Heart right ventricle (tissue), 16 donors: ENCODE measurements at places on chromosomes 1 and 21. TPM values are rescaled to one million over a fixed set of nuclear protein-coding genes. Genes with fewer than 3 reads are reported as not detected.

DNA sequence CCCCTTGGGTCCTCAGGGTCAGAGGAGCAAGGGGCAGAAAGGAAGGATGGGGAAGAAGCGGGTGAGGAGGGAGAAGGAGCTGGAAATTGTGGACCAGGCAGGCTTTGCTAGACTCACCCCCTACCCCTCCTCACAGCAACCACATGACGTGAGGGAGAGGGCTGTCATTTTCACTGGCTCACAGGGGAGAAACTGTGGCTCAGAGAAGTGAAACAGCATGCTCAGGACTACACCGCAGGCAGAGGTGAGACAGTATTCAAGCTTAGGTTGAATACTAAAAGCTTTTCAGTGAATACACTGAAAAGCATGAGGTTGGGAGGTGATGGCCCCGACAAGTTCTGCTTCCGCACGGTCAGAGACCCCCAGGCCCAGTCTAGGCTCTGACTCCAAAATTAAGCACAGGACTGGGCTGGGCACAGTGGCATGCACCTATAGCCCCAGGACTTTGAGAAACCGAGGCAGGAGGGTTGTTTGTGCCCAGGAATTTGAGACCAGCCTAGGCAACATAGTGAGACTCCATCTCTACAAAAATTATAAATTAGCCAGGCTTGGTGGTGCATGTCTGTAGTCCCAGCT lies 1.2 kb upstream of the CLEC20A start:
- DNase-seq: no peak

GRCh38 chr1:225944951-225945350 lies 3.9 kb upstream of the LEFTY2 start:
- no peak for DNase-seq

GRCh38 chr1:245990315-245991022 lies 516.6 kb downstream of the SMYD3 start:
- no peak for DNase-seq

- DNase-seq: no peak
These were observed 473.8 kb upstream of the PKN2 start for GRCh38 chr1:88210103-88210787.

DNA sequence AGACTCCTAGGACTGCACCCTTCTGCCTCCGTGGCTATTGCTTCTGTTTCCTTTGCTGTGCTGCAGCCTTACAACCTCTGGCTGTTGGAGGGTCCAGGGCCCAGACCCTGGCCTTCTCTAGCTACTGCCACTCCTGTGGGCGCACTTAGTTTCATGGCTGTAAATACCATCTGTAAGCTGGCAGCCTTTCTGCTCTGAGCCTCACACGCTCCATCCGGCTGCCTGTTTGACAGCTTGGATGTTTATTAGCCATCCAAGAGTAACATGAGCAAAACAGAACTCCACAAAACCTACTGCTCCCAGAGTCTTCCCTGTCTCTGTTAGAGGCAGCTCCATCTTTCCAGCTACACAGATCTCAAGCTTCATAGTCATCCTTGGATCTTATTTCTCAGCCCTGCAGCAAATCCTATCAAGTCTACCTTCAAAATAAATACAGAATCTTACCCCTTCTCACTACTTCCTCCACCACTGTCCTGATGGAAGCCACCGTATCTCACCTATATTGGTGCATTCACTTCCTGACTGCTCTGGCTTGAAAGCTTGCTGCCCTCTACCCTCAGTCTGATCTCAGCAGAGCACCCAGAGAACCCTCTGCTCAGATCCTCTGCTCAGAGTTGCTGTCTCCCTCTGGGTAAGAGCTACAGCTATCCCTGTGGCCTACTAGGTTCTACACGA lies 19.1 kb downstream of the SLC25A33 start:
- no peak for DNase-seq

DNA sequence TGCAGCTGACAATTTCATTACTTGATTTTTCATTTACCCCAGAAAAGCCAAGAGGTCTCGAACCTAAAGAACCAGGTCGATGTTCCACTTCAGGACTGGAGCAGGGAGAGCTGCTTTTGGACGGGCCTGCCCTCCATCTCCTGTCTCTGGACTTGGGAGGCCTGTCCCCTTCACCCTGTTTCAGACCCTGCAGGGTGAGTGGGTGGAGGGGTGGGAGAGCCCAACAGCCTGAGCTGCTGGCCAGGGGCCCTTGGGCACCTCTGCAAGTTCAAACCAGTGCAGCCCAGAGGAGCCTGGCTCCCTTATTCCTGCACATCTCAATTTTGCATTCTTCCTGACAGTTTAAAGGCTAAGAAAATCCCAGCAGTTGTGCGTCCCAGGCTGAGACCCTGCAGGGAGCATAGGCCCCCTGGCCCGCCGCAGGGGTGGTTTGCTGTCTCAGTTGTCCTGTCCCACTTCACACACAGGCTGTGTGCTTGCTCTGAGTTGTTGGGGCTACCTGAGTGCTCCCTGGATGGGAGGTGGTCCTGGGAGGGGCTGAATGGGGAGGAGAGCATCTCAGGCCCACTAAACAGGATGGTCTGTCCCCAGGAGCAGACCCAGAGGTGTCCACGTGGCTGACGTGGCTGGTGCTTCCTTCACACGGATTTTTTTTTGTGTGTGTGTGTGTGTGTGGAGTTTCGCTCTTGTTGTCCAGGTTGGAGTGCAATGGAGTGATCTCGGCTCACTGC lies 443.7 kb downstream of the PTPRU start:
- no peak for DNase-seq

- no peak for DNase-seq
These were observed 90.4 kb upstream of the EDN2 start for GRCh38 chr1:41574842-41575241.

GRCh38 chr1:111515291-111516004 lies 12.0 kb upstream of the ADORA3 start:
- DNase-seq: peak; percentile 87

DNA sequence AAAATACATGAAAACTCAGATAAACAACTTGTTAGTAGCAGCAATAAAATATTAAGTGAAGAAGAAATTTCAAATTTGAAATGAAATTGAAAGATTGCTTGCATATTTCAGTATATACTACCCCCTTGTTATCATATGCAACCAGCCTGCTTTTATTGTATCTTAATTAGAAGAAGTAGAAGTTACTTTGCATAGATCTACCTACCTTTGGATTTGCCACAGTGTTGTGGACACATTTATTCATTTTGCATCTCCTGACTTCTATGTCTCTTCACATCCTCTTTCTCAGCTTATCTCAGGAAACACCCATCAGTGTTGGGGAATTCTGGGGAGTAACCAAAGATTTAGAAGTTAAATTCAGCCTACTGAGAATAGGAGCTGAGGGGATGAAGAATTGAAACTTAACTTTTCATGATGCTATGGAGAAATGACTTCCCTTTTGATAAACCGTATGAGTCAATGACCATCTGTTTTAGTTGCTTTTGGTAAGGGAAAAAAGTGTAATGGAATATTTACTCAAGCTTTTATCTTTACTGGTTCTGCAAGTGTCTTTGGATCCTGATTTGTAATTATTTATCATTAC lies 96.9 kb downstream of the RGL1 start:
- DNase-seq: no peak

- no peak for DNase-seq
These were observed 5.2 kb downstream of the TMCO1 start for GRCh38 chr1:165763442-165763841.

Gene S1PR1
- 52.3 TPM for total RNA-seq

Gene DMBX1
- total RNA-seq: not detected

Gene OR6K3
- total RNA-seq: not detected

Gene NHLH1
- total RNA-seq: 0.12 TPM

Gene NBPF26
- 17.4 TPM for total RNA-seq
